ENCODE measurements at places on chromosomes 13 and 19. TPM values are rescaled to one million over a fixed set of nuclear protein-coding genes. Genes with fewer than 3 reads are reported as not detected.
A peak's percentile ranks its signal among the peaks of the same experiment; 100 is the strongest.

- no peak for DNase-seq
These were observed 36.2 kb downstream of the SLAIN1 start for GRCh38 chr13:77733674-77734073.

- peak; percentile 86 for DNase-seq
These were observed 641 bp upstream of the SOX21 start for GRCh38 chr13:94712812-94713560.

The TMEM150B gene
- 8.2 TPM for total RNA-seq

DNA sequence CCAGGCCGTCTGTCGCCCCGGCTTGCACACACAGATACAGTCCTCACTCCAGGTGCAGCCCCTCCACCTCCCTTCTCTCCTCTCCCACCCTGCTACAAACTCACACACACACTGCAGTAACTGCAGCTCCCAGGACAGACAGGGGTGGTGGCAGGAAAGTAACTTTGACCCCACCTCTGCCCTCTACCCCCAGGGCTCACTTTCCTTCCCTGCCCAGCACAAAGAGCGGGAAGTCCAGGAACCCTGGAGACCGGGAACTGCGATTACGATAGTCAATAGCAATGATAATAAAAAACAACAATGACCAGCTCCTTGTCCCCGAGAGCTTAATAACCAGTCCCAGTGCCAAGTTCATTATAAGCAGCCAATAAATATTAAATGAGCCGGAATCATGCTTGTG lies at the start of gene CEACAM20:
TSS of gene CEACAM20 (minus strand) at position 140 of the 400 bp plus-strand sequence. CDS start 166 bp downstream, outside the sequence.
- DNase-seq = no peak

DNA sequence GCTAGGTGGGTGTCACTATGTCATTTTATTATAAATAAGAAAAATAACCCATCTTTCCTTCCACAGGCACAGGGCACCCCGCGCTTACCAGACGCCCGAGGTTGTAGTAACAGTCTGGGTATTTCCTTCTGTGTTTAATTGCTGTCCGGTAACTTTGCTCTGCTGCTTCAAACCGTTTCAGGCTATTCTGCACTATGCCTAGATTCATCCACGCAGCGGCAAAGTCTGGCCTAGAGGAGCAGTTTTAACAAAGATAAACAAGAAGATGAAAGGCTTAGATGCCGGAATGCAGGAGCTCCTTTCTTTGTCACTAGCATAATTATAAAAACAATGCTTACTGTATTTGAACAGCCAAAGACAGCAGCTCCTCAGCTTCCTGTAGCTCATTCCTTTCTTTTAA lies 36.9 kb upstream of the GGACT start:
- no peak for DNase-seq

GRCh38 chr19:16012552-16012951 lies 63.7 kb upstream of the TPM4 start:
- no peak for DNase-seq

GRCh38 chr19:48530066-48530720 lies 18.6 kb upstream of the LMTK3 start:
- DNase-seq = no peak

GRCh38 chr13:30299786-30300185 lies 7.6 kb downstream of the KATNAL1 start:
- no peak for DNase-seq

The C13orf46 gene
- 12.4 TPM for total RNA-seq

The KRTDAP gene
- not detected for total RNA-seq

GRCh38 chr13:44352202-44352601 lies 21.4 kb upstream of the SERP2 start:
- DNase-seq = no peak

- DNase-seq = no peak
These were observed 130.8 kb downstream of the IRS2 start for GRCh38 chr13:109655611-109656010.

The TNFSF11 gene
- total RNA-seq = not detected

The FREM2 gene
- 14.2 TPM for total RNA-seq

The ATP12A gene
- total RNA-seq = 10.0 TPM

DNA sequence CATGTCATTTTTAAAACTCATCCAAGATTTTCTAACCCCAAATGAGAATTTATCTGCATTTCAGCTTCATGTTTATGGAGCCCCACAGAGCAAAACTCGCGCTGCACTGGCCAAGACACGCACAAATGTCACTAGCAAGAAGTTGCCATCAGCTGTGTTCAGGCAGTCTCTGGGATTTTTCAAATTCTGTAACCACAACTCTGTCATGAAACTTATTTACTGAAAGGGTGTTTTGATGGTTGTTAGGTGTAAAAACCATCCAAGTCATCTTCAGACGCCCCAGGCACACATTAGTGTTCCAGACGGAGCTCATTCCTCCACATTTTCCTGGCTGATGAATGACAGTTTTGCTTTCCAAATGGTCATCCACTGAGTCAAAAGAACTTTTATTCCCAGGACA lies 63.4 kb downstream of the SLC7A1 start:
- DNase-seq = no peak

DNA sequence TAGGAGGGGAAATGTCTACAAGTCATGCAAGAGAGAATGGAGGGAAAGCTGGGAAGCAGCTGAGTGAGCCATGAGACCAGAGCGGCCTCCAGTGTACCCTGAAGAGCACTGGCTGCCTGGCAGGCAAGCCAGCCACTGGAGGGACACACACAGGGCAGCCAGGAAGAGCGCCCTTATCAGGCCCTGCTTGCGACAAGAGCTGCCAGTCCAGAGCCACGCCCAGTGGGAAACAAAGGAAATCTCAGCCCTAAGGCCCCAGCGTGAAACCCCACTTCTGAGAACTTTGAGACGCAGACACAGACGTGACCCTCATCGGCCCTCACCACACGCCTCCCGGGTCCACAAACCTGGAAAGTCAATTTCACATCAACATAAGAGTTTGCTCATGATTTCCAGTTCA lies 105.0 kb downstream of the STK24 start:
- peak; percentile 65 for DNase-seq

The CYP4F2 gene
- not detected for total RNA-seq

The IGFL1 gene
- not detected for total RNA-seq

The ZNF480 gene
- 8.4 TPM for total RNA-seq

The RASGRP4 gene
- total RNA-seq = 12.3 TPM

DNA sequence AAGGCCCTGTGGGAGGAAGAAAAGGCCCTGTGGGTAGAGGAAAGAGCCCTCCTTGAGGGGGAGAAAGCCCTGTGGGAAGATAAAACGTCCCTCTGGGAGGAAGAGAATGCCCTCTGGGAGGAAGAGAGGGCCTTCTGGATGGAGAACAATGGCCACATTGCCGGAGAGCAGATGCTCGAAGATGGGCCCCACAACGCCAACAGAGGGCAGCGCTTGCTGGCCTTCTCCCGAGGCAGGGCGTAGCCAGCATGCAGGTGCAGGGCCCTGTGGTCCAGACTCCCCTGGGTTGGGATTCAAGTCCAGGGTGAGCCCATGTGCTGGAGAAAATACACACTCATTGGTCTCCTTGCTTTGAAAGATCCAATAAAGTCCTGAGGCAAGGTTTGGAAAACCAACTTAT lies 4.1 kb downstream of the CCDC70 start:
- DNase-seq = peak; percentile 43

DNA sequence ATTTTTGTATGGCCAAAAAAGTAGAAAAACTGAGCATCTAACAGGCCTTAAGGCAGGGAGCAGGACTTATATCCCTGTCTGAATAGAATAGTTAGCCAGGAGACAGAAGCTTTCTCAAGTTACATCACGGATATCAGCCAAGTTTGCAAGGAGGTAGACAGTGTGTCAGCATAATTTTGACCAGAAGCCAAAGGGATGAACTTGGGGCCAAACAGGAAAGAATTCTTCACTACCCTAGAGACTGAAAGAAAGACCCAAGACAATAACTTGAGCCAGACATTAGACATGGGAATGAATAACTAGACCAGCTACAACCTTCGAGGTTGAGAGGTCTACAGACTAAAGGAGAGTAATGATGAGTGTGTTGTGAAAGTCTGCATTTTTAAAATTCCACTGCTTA lies 48.1 kb upstream of the PCDH9 start:
- DNase-seq = no peak

The CCNA1 gene
- 1.4 TPM for total RNA-seq

DNA sequence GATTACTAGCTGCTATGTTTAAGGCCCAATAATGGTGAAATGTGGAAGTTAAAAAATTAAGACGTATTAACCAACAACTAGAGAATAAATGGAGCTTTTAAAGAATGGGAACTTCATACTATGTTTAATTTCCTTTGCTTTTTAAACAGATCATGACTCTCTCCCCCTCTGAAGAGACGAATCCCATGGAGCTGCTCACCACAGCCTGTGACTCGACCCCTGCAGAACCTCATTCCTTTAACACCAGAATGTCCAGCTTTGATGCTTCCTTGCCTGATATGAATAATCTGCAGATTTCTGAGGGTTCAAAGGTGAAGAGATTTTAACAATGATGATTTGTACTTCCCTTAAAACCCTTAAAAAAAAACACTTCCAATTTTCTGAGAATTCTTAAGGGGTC lies 53.0 kb downstream of the ZAR1L start:
- no peak for DNase-seq

The KANK3 gene
- 27.7 TPM for total RNA-seq

DNA sequence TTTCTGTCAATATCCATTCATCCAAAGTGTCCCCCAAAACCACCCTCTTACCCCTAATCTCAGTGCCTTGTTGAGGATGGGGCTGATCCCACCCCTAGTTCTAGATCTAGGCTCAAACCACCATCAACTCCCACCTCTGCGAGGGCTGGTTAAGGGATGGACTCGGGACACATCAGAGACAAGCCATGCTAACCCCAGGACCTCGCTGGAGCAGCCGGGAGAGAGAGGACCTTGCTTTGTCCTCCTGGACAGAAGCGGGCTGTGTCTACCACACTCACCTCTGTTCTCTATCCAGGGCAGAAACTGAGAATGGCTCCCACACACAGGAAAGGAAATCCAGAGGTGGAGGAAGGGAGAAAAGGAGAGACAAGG lies 90.8 kb upstream of the UQCRFS1 start:
- no peak for DNase-seq

DNA sequence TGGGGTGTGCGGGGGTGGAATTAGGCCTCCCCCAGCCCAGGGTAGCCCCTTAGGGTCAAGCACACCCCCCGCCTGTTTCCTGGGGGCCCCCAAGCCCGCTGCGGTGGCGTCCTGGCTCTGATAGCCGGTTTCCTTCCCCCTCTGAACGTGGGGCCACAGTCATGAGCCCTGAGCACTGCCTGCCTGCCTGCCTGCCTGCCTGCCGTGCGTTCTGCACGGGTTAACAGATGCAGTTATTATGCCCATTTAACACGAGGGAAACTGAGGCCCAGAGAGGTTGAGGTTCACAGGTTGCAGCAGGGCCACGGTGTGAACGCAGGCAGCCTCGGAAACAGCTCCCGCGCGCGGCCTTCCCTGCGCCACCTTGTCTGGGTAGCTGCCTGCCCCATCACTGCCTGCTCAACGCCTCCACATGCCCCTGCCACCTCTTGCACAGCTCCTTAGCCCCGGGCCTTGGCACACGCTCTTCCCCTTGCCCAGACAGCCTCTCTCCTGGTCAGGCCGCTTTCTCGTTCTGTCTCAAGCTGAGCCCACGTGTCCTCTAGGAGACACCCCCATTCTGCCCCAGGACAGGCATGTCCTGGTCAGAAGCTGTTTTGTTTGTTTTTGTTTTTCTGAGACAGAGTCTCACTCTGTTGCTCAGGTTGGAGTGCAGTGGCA lies 1.2 kb upstream of the GAMT start:
- DNase-seq = no peak

GRCh38 chr13:96678801-96679200 lies 315.5 kb downstream of the OXGR1 start:
- DNase-seq = no peak

DNA sequence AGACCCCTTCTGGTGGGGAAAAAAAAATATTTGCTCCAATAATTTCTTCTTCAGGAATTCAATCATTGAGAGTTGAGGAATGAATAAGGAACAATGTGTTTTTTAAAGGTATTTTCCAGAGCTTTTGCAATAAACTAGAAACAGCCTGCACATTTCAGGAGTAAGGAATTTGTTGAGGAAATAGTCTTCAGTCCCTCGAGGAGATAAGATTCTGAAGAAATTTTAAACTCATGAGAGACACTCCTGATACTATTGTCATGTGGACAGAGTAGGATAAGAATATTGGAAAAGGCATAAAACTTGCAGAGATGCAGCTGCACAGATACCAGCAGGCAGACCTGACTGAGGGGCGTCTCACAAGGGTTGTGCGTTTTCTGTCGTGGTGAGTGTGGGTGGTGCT lies 36.6 kb downstream of the COMP start:
- no peak for DNase-seq

The JAK3 gene
- total RNA-seq = 12.1 TPM

DNA sequence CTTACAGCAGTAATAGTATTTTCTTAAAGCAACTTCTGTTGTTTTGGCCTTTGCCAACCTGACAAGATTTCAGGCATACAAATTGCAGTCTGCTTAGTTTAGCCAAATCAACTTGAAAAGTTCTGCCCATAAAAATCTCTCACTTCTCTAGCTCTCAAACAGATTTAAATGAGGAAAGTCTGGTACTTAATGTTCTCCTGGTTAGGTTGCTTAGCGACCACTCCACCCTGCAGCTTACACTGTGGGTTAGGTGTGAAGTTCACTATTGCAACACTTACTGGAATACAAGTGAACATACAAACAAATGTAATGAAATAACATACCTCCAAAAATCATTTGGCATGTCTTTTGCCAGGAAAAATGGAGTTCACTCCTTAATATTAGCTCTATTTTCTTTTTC lies 178.7 kb upstream of the PCDH9 start:
- peak; percentile 77 for DNase-seq

DNA sequence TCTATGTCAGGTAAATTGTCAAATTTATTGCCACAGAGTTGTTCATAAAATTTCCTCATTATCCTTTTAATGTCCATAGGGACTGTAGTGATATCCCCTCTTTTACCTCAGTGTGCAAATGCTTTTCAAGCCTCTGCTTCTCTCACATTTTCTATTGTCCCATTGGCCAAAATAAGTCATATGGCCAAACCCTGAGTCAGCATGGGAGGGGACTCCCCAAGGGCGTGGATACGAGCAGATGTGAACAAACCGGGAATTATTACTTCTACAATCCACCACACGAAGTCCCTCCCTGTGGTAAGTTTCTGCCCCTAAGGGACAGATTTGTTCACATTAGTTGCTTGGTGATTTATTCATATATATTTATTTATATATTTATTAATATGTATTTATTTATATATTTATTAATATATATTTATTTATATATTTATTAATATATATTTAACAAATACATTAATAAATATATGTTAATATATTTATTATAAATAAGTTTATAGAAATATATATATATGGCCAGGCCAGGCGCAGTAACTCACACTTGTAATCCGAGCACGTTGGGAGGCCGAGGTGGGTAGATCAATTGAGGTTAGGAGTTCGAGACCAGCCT lies 20.1 kb upstream of the CAMSAP3 start:
- no peak for DNase-seq

The TNFAIP8L1 gene
- total RNA-seq = 4.4 TPM

DNA sequence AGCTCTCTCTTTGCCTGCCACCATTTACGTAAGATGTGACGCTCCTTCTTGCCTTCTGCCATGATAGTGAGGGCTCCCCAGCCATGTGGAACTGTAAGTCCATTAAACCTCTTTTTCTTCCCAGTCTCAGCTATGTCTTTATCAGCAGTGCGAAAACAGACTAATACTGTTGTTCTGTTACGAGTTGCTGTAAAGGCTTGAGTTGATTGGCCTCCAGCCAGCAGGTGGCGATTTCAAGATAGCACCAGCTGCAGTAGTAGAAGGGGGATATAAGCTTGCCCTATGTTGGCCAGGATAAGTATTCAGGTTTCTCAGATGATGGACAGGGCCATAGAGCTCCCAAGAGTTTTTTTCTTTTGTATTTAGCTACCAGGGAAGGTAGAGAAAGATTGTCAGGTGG lies 385.5 kb downstream of the MZT1 start:
- no peak for DNase-seq
